ENCODE measurements at places on chromosomes 3 and 15.

DNA sequence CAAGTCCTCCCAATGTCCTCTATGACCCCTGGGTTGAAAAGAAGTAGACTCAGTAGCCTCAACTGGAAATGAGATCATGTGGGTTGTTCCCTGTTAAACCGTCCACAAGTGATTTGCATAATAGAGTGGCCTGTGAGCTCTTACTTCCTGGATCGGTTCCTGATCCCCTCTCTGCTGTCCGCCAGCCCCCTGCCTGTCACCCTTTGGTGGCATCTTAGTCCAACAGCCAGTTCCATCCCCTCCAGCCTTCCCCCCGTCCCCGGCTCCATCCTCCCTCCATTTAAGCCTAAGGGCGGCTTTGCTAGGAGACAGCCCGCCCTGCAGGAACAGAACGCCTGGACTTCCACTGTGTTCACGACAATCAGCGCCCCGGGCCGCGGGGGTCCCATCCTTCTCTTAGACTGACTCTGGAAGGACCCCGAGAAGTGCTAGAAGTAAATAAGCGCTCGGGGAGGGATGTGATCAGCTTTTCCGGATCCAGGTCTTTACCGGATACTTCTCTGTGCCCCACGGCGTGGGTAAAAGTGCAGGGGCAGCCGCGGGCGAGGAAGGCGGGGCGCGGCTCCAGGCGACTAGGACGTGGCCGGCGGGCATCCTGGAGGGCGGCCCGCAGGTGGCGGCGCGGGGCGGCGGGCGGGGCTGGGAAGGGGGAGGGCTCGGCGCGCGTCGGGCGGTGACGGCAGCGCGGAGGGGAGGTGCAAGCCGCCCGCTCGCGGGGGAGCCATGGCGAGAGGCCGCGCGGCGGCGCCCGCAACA, 51.2 kb upstream of the ULK4 start:
- DNase-seq: peak; percentile 51
- H3K27ac ChIP-seq: peak overlapping the region; percentile 22
- H3K4me3 ChIP-seq: peak overlapping the region; percentile 95

DNA sequence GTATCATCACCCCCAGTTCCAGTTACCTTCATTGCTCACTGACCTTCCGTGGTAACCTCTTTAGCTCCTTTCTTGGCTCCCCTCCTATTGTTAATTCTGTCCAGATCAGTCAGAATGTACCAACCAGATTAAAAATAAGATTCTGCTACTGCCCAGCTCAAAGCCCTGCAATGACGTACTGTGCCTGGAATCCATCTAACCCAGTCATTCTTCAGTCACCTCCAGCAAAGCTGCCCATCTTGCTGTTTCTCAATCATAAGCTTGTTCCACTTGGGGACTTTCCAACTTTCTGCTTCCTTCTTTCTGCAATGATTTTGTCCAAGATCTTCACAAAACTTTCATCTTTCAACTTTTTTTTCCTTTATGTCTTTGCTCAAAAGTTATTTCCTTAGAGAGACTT, 512.0 kb upstream of the ZNF385D start:
- DNase-seq: peak; percentile 19
- no peaks in the 10 kb centered on the region for H3K36me3 ChIP-seq
- no peak overlapping the region for H3K4me3 ChIP-seq
- H3K4me1 ChIP-seq: no peaks in the 10 kb centered on the region
- no peaks in the 10 kb centered on the region for H3K27me3 ChIP-seq
- no peak overlapping the region for H3K27ac ChIP-seq

DNA sequence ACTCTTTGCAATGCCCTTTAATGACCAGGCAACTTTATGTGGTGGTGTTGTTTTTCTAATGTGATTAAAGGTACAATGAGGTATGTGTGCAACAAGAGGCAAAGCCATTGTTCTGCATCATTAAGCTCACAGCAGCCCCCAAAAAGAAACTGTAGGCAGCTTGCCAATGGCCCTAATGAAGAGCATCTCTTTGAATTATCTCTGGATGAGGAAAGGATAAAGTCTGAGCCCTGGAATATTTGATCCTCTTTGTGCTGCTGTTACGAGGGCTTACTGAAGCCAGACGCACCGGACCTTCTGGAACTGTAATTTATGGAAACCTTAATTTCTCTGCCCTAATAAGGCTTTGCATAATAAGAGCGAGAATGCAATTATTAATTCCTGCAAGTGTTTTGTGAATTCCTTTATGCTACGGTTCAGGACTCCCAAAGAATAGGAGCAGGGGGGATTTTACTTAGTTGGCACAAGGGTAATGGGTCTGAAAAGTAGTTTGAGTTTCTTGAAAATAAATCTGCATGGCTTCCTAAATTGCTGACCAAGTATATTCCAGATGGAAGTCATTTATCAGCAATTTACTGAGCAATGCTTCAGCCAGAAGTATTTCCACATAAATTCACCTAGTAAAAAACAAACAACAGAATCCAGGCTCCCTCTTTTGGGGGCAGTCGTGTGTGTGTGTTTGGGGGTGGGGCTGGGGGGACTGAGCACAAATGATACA, 193.4 kb downstream of the PDZRN3 start:
- no peak overlapping the region for H3K4me3 ChIP-seq

GRCh38 chr3:46131884-46132450, 76.1 kb downstream of the CCR1 start:
- H3K27me3 ChIP-seq: peaks cover 31% of the 10 kb centered on the region
- H3K4me1 ChIP-seq: peaks cover 2% of the 10 kb centered on the region
- H3K27ac ChIP-seq: no peak overlapping the region
- no peak for DNase-seq

- H3K27ac ChIP-seq: no peak overlapping the region
- no peaks in the 10 kb centered on the region for H3K36me3 ChIP-seq
- peaks cover 2% of the 10 kb centered on the region for H3K4me1 ChIP-seq
- H3K27me3 ChIP-seq: no peaks in the 10 kb centered on the region
- H3K4me3 ChIP-seq: no peak overlapping the region
Measured at GRCh38 chr3:186997061-186997460, 66.7 kb downstream of the ST6GAL1 start.

- H3K27me3 ChIP-seq: no peaks in the 10 kb centered on the region
- H3K4me1 ChIP-seq: peaks cover 9% of the 10 kb centered on the region
- no peak overlapping the region for H3K4me3 ChIP-seq
- H3K27ac ChIP-seq: no peak overlapping the region
- H3K36me3 ChIP-seq: peaks cover 29% of the 10 kb centered on the region
Measured at GRCh38 chr15:48596841-48597240, 48.7 kb downstream of the FBN1 start.

DNA sequence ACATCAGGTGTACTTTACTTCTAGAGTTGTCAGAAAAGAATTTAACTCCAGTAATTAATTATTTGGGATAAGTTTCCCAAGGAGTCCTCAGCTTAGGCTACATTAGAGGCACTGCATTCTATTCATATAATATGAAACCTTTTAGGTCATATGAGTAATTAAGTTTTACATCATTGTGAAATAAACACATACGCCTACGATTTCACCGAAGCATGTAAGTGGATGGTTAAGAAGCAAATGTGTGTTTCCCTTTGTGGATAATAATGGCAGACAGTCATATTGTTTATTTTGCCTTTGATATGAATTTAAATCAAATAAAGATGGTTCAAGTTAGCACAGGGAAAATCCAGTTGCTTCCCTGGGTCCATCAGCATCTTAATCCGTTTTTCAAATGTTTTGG, 535.9 kb upstream of the ATP11B start:
- H3K4me3 ChIP-seq: no peak overlapping the region
- H3K36me3 ChIP-seq: no peaks in the 10 kb centered on the region
- H3K27ac ChIP-seq: no peak overlapping the region
- no peaks in the 10 kb centered on the region for H3K27me3 ChIP-seq
- DNase-seq: no peak

DNA sequence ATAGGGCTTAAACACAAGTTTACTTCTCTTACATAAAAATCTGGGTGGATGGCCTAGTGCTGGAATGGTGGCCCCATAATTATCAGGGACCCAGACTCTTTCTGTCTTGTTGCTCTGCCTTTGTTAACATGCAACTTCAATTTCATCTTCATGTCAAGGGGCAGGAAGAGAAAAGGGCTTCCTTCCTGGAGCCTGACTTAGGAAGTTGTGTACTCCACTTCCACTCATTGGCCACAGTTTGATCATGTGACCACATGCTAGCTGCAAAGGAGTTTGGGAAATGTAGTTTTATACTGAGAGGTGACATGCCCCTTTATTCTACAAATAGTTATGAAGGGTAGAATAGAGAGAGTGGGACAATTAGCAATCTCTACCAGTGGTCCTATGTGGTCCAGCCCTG, 39.3 kb downstream of the RHCG start:
- DNase-seq: peak; percentile 28
- no peak overlapping the region for H3K4me3 ChIP-seq
- no peaks in the 10 kb centered on the region for H3K4me1 ChIP-seq
- H3K36me3 ChIP-seq: no peaks in the 10 kb centered on the region

DNA sequence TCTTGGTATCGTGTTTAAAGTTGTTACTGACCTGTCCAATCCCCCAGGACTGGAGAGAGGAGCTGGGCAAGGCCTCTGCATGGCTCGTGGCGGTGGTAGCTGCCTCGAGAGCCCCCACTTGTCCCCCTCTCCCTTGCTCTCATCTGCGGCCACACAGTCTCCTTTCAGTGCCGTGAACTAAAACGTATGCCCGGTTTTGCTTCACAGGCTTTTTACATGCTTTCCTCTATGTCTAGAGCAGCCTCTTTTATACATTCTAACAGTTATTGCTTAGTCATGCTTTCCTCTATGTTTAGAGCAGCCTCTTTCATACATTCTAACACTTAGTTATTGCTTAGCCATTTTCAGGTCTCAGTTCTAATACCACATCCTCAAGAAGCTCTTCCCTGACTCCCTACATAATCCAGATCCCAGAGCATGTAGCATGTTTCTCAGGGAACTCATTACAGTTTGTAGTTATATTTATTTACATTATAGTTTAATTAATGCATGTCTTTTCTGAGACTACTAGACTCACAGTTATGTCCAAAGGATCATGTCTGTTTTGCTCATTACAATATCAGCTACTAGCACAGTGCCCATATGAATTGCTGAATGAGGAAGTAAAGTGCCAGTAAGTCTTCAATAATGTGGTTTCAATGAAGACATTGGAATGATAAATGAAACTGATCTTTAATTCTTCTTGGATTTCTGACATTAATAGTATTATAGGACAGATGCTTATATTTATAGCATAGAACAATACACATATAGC, 66.5 kb upstream of the TBL1XR1 start:
- H3K27ac ChIP-seq: peak overlapping the region; percentile 71
- no peaks in the 10 kb centered on the region for H3K36me3 ChIP-seq
- no peaks in the 10 kb centered on the region for H3K27me3 ChIP-seq
- no peak overlapping the region for H3K4me3 ChIP-seq
- H3K4me1 ChIP-seq: peaks cover 4% of the 10 kb centered on the region

- H3K36me3 ChIP-seq: no peaks in the 10 kb centered on the region
- no peaks in the 10 kb centered on the region for H3K27me3 ChIP-seq
- H3K27ac ChIP-seq: no peak overlapping the region
Measured at GRCh38 chr3:149316437-149316836, 17.0 kb downstream of the TM4SF18 start.

GRCh38 chr3:27571345-27571744, 87.2 kb upstream of the SLC4A7 start:
- no peak overlapping the region for H3K4me3 ChIP-seq
- no peaks in the 10 kb centered on the region for H3K27me3 ChIP-seq
- H3K4me1 ChIP-seq: 0 out of 2 replicates have a peak, but pooled peaks cover 4% of the 10 kb centered on the region
- no peak overlapping the region for H3K27ac ChIP-seq
- H3K36me3 ChIP-seq: no peaks in the 10 kb centered on the region

- no peak for DNase-seq
- no peak overlapping the region for H3K27ac ChIP-seq
- H3K4me1 ChIP-seq: peaks cover 2% of the 10 kb centered on the region
- no peaks in the 10 kb centered on the region for H3K36me3 ChIP-seq
Measured at GRCh38 chr3:195549931-195550519, 6.9 kb upstream of the PPP1R2 start.

GRCh38 chr3:183540501-183541234, 14.8 kb downstream of the KLHL6 start:
- peaks cover 17% of the 10 kb centered on the region for H3K27me3 ChIP-seq
- H3K4me3 ChIP-seq: no peak overlapping the region

GRCh38 chr15:95494971-95495541, 835.4 kb upstream of the NR2F2 start:
- no peaks in the 10 kb centered on the region for H3K36me3 ChIP-seq
- no peak for DNase-seq
- H3K4me1 ChIP-seq: no peaks in the 10 kb centered on the region

DNA sequence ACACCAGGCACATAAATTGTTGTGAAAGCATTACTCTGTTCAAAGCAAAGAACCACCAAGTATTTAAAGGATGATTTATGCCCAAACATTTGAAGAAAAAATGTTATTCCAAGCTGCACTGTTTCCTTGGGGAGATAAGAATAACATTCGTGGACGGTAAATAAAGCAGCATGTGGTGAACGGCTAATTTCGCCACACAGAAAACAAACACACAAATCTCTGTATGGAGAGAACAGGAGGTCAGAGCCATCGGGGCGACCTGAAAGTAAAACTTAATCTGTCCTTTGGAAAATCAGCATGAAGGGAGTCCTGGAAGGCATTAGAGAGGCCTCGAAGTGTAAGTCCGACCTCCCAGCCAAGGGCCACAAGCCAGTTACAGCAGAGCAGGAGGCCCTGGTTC, 27.1 kb upstream of the GABRG3 start:
- H3K4me1 ChIP-seq: no peaks in the 10 kb centered on the region
- H3K27ac ChIP-seq: no peak overlapping the region
- no peaks in the 10 kb centered on the region for H3K36me3 ChIP-seq

- H3K27me3 ChIP-seq: no peaks in the 10 kb centered on the region
- H3K27ac ChIP-seq: no peak overlapping the region
- DNase-seq: peak; percentile 49
- no peak overlapping the region for H3K4me3 ChIP-seq
Measured at GRCh38 chr3:21752749-21753347, 1.8 kb upstream of the ZNF385D start.

DNA sequence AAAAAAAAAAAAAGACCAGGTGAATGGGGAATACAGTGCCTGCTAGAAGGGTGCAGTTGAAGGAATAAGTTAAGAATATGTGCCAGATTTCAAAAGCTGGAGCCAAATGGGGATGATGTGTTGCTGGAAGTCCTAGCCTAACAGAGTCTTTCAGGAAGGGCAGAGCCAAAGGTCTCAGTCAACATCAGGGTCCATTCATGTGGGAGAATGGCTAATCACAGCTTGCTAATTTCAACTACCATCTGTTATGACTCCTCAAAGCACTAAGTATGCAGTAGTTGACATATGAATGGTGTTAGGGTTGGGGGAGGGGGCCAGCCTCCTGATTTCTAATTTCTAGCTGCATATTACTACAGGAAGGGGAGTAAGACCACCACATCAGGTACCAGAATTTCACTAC, 4.4 kb downstream of the ZBTB38 start:
- peaks cover 14% of the 10 kb centered on the region for H3K4me1 ChIP-seq
- H3K36me3 ChIP-seq: peaks cover 28% of the 10 kb centered on the region
- H3K27me3 ChIP-seq: no peaks in the 10 kb centered on the region

DNA sequence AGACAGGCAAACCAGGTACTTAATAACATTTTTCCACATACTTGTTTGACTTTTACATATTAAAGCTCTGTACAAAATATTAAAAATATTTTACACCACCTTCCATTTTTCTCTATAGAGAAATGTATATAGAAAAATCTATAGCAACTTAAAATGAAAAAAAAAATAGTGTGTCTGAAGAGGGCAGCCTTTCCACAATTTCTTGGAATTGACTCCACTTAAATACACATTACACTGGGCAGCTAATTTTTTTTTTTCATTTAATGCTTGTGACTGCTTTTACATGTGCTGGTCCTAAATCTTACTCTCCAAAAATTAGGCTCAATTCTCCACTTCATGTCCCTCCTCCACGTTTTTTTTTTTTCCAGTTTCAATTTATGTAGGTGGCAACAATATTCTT, 427.0 kb upstream of the RBMS3 start:
- peaks cover 4% of the 10 kb centered on the region for H3K27me3 ChIP-seq
- no peaks in the 10 kb centered on the region for H3K36me3 ChIP-seq
- H3K27ac ChIP-seq: no peak overlapping the region
- peak; percentile 45 for DNase-seq
- no peaks in the 10 kb centered on the region for H3K4me1 ChIP-seq
- no peak overlapping the region for H3K4me3 ChIP-seq

All from IMR-90 (cell line).